ENCODE measurements at places on chromosomes 1 and 21.

DNA sequence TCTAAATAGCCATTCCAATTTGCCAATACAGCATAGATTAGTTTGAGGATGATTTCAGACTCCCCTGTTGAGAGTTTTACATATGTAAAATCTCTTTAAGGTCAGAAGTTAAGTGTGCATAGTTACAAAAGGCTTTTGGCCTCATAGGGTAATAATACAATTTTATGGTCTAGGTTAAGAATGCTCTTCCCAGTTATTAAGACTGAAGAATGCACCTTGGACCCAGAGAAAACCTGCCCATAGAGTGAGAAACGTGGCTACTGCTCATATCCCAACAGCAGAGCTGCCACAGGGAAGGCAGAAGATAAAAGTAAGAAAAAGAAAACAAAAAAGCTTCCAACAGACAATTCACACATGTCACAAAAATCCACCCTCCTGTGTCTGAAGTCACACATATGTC, 255.9 kb downstream of the LMO4 start:
- DNase-seq: no peak

GRCh38 chr1:114517348-114517747, 6.3 kb upstream of the TRIM33 start:
- no peak for DNase-seq

DNA sequence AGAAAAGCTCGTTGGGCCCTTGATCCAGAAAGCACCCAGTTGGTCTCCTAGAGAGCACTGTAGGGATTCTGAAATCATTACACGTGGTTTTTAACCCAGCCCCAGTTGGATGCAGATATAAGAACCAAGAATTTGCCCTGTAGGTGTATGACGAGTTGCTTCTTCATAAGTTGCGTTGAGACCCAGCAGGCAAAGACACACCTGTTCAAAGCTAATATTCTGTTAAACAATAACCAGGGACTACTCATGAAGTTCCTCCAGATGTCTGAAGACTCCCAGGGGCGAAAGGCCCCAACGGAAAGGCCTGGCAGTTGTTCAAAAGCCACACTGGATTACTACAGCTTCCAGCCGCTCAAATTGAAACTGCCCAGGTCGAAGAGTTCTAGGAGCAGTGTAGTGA, 88.6 kb upstream of the HNRNPU start:
- no peak for DNase-seq

DNA sequence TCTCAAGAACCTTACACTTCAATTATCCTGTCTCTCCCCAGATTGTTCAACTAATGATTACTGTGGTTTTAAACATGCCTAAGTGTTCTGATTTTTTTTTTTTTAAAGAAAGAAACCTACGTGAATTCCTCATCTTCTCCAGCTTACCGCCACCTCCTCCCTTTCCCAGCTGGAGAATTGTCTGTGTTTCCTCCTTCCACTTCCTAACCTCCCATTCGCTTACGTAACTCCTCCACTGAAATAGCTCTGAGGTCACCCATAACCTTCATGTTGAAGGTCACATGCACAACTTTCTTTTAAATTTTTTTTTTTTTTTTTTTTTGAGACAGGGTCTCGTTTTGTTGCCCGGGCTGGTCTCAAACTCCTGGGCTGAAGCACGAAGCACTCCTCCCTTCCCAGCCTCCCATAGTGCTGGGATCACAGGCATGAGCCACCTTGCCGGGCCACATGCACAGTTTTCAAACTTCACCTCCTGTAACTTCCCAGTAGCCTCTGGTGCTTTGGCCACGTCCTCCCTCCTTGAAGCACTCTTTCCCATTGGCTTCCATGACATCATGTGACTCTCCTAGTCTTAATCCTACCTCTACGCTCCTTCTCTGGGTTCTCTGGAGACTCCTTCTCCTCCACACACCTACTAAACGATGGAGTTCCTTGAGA, 9.8 kb upstream of the CAPZB start:
- no peak for DNase-seq

- no peak for DNase-seq
Observed at GRCh38 chr1:64540265-64540791, 70.4 kb downstream of the CACHD1 start.

GRCh38 chr1:201618389-201618788, 79.5 kb downstream of the NAV1 start:
- DNase-seq: no peak

GRCh38 chr1:2385606-2386280, 5.6 kb downstream of the MORN1 start:
- DNase-seq: no peak

- DNase-seq: no peak
Observed at GRCh38 chr1:198780376-198780775, 141.5 kb downstream of the PTPRC start.

GRCh38 chr1:212980123-212980785, 29.9 kb downstream of the VASH2 start:
- DNase-seq: no peak

All from activated naive CD4-positive, alpha-beta T cell treated with Interleukin-2 at 50 U/mL for 16 hours (primary cell).